ENCODE measurements at places on chromosomes 16 and 17.

DNA sequence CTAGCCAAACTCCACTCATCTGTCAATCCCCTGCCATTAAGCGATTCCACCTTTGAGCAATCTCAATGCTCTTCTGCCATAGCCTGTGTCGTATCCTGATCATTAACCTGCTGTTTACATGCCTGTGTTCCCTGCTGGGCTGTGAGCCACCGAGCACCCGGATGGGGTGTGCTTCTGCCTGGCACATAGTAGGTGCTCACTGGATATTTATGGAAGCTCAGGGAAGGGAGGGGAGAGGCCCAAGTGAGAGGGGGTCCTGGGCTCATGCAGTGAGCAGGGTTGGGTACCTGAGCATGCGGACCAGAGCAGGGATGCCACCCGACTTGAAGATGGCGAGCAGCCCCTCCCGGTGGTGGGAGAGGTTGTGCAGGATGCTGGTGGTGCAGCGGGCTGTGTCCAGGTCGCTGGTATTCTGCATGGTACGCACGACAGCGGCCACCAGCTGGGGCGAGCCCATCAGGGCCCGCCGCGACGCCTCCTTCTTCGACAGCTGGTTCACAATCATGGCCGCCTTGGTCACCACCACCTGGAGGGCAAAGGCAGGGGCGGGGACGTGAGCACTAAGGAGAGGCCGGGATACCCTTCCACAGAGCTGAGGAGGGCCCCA is 17.7 kb downstream of the JUP start:
- DNase-seq: no peak

- DNase-seq: no peak
Observed at GRCh38 chr16:51755039-51755501, 604.0 kb upstream of the SALL1 start.

DNA sequence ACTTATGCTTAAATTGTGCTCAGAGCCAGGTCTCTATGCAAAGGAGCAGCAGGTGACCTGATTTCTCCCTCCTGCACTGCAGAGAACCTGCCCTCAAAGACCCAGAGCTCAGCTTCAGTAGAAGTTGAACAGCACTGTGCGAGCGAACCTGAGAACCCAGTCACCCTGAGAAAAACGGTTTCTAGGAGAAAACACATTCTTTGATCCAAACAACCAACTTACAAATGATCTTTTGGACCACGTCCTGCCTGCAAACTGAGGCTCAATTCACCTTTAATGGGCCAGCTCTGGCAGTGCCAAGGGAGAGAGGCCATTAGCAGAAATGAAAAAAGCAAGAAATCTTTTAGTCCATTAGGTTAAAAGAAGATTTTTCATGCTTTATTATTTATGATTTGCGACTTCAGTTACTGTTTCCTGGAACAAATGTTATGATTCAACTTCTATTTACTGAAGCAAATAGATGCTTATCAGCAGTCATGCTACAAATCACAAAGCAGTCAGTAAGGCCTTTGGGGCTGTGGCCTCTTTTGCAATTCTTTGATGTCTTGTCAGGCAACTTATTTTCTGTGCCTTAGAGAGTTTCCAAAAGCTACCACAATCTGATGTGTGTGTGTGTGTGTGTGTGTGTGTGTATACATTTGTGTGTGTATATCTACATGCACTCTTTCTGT is 65.7 kb upstream of the LRRC37A3 start:
- peak; percentile 88 for DNase-seq

- DNase-seq: no peak
Observed at GRCh38 chr16:86567701-86568581, 1.3 kb downstream of the FOXC2 start.

- DNase-seq: no peak
Observed at GRCh38 chr16:30152517-30152916, 29.5 kb upstream of the MAPK3 start.

- peak; percentile 21 for DNase-seq
Observed at GRCh38 chr17:3961564-3962047, 2.6 kb downstream of the ATP2A3 start.

DNA sequence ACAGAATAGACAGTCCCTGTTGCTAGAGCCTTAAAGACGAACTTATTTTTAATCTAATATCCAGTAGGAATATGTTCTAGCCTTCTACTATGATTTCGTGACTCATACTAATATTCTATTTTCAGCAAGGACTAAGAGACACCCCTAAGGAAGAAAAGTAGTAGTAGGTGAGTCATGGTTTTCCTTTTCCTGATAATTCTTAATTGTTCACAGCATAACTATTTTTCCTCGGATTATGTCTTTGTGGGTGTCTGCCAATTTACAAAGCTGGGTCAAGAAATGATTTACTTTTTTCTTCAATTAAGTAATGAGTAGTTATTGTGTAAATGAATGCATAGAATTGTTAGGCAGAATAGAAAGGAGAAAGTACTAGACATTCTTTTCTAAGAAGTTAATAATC is 292.2 kb downstream of the TOX3 start:
- DNase-seq: no peak

- peak; percentile 53 for DNase-seq
Observed at GRCh38 chr17:63476854-63477479, at the start of gene ACE. Gene ACE (plus strand): TSS chr17:63477061. CDS start chr17:63477095, 34 bp downstream.

- DNase-seq: no peak
Observed at GRCh38 chr17:9009737-9010136, 11.6 kb upstream of the NTN1 start.

DNA sequence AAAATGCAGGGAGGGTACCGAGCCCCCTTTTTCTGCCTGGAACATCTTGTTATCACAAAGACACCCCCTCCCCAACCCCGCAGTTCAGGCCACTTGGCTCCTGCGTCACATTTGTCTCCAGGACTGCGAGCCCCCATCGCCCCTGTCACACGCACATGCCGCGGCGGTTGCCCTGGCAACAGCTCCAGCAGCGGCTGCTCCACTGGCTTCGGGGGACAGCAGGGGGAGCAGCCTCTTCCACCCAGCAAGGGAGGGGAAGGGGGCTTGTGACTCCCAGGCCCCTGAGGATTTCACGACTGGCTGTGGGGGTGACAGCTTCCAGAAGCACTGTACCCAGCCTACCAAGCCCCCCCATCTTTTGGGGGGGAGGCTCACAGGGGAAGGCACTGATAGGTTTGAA is 2.6 kb downstream of the BAIAP3 start:
- no peak for DNase-seq

DNA sequence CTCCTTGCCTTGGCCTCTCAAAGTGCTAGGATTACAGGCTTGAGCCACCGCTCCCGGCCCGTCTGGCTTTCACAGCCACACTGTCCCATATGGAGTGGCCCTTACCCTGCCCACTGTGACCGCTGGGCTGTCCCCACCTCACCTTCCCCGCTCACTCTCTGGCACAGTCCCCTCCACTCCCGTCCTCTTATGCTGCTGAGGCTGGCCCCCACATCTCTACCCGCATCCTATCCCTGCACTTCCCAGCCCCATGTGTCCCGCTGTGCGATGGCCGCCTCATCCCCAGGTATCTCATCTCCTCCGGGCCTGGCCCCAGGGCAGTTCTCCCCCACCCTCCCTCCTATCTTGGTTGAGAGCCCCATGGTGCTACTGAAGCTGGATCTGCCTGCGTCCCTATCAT is 93.2 kb downstream of the PGS1 start:
- DNase-seq: no peak

- no peak for DNase-seq
Observed at GRCh38 chr16:11047057-11047456, 102.7 kb downstream of the CLEC16A start.

GRCh38 chr16:49347476-49347875 is 26.1 kb upstream of the C16orf78 start:
- DNase-seq: no peak

DNA sequence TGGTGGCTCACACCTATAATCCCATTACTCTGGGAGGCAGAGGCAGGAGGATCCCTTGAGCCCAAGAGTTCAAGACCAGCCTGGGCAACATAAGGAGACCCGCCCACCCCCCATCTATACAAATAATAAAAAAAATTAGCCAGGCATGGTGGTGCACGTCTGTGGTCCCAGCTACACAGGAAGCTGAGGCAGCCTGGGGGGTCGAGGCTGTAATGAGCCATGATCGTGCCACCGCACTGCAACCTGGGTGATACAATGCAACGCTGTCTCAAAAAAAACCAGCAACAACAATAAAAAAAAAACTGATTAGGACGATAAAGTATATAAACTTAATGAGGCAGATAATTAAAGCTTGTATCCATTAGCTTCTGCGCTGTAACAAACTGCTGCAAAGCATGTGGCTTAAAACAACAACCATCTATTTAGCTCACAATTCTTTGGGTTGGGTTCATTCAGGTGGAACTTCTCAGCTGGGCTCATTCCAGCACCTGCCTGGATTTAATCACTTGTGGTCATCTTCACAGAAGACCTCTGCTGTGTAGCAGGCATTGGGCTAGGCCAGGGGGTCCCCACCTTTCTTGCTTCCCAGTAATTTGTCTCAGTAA is 45.8 kb downstream of the LCMT1 start:
- no peak for DNase-seq

DNA sequence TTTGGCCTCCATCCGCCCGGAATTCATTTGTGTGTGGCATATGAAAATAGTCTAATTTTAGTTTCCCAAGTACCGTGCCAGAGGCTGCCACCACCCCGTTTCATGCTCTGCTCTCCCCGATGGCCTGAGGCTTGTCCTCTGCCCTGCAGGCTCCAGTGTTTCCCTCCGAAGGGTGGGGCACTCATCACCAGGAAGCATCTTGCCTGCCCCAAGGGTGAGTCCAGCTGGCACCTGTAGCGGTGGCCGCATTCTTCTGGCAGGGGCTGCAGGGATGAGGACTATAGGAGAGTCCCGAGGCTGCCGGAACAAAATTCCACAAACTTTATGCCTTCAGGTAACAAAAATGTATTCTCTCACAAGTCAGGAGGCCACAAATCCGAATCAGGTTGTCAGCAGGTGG is 23.1 kb upstream of the CMIP start:
- DNase-seq: no peak

DNA sequence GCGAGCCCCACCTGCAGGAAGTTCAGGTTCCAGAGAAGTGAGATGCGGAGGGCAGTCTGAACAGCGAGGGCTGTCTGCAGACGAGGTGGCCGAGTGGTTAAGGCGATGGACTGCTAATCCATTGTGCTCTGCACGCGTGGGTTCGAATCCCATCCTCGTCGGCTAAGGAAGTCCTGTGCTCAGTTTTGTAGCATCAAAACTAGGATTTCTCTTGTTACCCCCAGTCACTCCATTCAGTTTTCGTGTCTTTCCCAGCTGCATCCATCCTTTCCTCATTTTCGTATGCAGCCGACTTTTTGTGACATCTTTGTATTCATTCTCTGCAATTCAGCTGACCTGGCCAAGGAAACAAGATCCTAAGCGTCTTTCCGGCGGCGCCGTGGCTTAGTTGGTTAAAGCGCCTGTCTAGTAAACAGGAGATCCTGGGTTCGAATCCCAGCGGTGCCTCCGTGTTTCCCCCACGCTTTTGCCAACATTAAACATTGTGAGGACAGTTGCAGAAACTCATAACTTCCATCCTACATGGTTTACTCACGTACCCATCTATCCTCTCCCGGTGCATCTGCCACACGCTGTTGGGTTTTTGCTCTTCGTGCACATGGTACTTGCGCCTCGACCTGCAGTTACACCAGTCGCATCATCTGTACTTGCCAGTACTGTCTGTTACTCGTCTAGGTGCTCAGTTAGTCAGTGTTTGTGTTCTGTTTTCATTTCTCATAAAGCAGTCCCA is 3.0 kb downstream of the BORCS6 start:
- DNase-seq: peak; percentile 93

DNA sequence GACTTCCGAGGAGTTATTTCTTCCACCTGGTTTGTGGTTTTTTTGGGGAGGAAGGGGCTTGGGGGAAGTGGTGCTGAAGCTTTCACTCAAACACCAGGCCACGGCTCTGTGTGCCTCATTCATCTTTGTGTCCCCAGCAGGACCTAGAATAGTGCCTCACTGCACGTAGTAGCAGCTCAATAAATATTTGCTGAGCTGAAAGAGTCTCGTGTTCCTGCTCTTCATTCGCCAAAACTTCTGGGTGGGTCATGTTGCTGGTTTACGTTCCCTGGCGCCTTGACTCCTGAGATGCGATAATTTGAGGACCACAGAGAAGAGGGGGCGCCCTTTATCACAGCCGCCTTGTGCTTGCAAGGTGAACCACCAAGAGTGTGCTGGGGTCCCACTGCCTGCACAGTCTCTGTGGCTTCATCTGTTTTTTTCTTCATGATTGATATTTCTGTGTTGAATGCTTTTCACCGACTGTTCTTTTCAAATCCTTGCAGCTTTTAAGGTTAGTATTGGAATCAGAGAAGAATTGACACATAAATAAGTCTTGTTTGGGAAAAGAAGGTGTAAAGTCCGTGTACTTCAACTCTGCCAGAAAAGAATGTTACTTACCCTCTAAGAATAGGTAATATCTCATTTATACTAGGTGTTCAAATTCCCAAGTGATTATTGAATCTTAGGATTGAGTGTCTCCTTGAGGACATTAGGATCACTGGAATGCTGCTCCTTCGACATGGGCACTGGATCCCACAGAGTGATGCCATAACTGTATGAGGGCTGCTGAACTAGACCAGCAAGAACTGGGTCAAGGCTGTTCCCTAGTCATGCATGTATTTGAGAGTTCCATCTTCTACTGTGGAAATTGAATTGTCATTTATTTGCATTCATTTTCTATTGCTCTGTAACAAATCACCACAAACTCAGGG is 92.7 kb upstream of the CLEC18A start:
- no peak for DNase-seq

DNA sequence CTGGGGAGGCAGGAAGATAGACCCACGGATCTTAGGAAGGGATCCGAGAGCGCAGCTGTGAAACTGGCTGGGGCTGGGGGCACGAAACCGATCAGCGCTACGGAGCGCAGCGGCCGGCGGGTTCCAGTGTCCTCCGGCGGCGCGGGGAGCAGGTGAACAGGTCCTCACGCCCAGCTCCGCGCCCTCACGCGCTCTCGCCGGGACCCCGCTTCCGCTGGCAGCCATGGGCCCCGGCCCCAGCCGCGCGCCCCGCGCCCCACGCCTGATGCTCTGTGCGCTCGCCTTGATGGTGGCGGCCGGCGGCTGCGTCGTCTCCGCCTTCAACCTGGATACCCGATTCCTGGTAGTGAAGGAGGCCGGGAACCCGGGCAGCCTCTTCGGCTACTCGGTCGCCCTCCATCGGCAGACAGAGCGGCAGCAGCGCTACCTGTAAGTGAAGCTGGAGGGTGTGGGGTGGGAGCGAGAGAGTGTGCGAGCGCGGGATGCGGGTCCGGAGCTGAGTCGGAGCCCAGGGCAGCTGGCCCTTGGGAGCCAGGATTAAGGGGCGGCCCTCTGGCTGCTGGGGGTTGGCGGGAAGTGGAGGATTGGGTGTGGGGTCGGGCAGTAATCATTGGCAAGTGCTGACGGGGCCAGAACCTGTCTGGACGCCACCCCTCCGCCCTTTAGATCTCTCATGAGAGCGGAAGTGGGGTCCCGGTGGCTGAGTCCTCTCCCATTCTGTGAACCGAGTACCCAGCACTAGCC is 479 bp downstream of the ITGA3 start:
- peak; percentile 57 for DNase-seq

GRCh38 chr17:49180998-49181635 is 29.3 kb downstream of the GNGT2 start:
- DNase-seq: no peak

- peak; percentile 59 for DNase-seq
Observed at GRCh38 chr17:7552621-7553051, 3.8 kb downstream of the TNFSF12 start.

- no peak for DNase-seq
Observed at GRCh38 chr16:3548445-3548844, 28.8 kb downstream of the NLRC3 start.

GRCh38 chr17:78704594-78704993 is 77.5 kb downstream of the CYTH1 start:
- DNase-seq: no peak

GRCh38 chr17:39213852-39214251 is 11.9 kb downstream of the STAC2 start:
- DNase-seq: no peak

All from CD4-positive, alpha-beta T cell treated with Interleukin-10 for 1 hour (primary cell).